ENCODE measurements at places on chromosomes 7 and 10.

DNA sequence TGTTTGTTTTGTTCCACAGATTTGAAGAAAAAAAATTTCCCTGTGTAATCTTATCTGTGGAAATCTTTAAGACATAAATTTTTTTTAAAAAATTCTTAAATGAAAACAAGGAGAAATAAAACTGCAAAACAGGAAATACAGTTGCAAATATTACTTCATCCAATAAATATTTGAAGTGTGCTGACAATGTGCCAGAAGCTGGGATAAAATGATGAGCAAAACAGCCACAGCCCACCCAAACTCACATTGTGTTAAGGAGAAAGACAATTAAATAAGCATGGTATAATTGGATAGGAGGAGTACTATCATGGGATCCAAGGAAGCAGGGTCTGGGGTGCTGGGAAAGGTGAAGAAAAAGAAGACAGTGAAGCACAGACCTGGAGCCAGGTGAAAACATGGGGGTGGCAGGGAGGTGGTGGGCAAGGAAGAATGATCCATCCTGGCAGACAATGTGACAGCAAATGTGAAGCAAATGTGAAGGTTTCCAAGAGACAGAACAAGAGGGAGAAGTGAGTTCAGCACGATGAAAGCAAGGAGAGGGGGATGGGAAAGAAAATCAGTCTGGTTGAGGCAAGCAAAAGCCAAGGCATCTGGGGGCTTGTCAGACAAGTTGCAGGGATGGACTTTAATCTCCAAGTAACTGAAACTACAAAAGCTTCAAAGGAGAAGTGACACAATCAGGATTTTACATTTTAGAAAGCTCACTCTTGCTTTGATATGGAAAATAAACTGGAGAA lies 135.9 kb downstream of the HIBADH start:
- DNase-seq = no peak

GRCh38 chr10:95401704-95402469 lies 111.1 kb upstream of the PDLIM1 start:
- no peak for DNase-seq

DNA sequence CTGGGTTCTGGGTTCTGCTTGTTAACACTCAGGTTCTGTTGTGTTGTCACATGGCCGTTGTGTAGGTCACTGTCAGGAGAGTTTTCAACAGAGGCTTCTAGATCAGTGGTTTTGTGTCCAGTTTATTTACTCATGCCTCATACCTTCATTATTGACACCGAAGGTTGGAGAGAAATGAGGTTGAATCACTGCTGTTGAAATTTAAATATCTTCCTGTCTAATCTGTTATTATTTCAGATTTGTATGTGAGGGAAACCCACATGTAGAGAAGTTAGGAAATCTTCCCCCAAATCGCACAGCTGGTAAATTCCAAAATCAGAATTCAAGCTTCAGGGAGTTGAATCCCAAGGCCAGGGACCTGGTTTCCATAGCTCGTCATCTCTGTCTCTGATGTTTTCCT lies 28.3 kb upstream of the KLF6 start:
- no peak for DNase-seq

DNA sequence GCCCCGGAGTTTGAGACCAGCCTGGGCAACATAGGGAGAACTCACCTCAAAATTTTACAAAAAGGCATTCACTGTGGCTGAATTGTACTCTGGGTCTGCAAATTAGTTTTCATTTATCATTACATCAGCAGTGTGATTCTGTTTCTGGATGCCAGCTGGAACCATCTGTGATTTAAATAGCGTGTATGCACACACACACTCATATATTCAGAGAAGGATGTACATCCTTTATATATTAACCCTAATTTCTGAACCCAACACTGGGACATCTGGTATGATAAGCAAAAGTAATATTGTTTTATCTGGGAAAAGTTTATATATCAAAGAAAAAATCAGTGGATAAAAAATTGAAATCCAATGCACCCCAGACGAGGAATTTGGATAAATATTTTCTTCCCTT lies 33.8 kb upstream of the LYZL1 start:
- DNase-seq = no peak

DNA sequence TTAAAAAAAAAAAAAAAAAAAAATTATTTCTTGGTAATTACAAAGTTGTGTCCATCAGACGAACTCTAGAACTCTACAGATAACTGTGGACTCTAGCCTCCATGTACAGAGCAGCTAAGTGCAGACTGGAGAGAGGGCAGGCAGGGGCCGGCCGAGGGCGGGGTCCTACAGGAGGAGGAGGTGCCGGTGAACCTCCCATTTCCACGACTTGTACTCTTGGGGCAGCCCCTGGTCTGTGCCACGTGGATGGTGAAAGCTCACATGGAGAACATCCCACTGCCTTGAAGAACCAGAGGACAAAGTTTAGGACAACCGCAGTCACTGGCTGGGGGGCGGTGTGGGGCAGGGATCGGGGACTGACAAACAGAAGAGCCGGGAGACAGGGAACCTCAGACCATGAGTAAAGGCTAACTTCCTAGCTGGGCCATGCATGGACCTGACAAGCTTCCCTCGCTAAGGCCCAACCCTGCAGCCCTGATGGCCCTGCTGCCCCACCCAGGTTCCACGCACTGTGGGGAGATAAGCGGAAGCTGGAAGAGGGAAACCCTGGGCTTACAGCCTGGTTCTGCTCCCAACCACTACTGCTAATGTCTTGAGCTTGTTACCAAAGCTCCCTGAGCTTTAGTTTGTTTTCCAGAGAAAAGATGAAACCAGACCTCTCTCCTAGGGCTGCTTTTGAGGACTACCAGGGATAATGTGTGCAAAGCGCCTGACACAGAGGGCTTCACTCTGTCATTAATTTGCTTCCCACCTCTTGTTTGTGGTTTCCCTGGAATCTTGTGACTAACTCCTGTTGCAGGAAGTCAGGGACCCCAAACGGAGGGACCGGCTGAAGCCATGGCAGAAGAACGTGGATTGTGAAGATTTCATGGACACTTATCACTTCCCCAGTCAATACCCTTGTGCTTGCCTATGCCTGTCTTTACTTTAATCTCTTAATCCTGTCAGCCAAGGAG lies 16.1 kb upstream of the SEC61G start:
- DNase-seq = no peak

GRCh38 chr7:141381794-141382427 lies 169.3 kb upstream of the AGK start:
- DNase-seq = no peak

GRCh38 chr10:92267343-92267742 lies 23.5 kb downstream of the CPEB3 start:
- DNase-seq = no peak

GRCh38 chr7:41870461-41871138 lies 167.7 kb upstream of the INHBA start:
- DNase-seq = no peak

DNA sequence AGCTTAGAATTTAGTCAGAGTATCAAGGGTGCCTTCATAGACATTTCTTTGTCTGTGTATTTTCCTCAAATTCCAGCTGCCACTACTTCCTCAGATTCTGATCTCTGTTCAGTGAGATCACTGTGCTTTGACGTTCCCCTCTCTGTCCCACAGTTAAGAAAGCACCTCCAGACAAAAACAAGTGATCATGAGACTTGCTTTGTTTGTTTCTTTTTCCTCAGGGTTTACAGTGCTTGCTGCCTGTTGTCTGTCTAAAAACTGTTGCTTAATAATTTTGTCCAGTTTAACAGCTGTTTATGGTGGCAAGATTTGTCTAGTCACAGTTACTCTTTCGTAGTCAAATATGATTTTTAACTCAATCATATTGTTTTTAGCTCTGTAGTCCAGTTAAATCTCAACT lies 29.1 kb downstream of the TRUB1 start:
- DNase-seq = no peak

DNA sequence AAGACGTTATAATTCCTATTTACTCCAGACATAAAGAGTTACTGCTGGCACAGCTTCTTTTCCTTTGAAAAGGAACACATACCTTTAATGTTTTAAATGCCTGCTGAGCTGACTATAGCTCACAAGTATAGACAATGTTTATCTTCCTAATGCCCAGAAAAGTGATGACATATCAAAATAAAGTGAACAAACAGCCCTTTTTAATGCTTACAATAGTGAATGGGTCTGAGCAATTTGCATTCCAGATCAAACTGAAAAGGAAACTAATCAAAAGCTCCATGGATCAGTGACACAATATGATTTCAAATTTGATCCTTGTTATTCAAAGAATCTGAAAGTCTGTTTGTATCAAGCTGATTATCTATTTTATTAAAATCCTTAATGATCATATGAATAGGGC lies 233.6 kb upstream of the SEMA3E start:
- DNase-seq = no peak

DNA sequence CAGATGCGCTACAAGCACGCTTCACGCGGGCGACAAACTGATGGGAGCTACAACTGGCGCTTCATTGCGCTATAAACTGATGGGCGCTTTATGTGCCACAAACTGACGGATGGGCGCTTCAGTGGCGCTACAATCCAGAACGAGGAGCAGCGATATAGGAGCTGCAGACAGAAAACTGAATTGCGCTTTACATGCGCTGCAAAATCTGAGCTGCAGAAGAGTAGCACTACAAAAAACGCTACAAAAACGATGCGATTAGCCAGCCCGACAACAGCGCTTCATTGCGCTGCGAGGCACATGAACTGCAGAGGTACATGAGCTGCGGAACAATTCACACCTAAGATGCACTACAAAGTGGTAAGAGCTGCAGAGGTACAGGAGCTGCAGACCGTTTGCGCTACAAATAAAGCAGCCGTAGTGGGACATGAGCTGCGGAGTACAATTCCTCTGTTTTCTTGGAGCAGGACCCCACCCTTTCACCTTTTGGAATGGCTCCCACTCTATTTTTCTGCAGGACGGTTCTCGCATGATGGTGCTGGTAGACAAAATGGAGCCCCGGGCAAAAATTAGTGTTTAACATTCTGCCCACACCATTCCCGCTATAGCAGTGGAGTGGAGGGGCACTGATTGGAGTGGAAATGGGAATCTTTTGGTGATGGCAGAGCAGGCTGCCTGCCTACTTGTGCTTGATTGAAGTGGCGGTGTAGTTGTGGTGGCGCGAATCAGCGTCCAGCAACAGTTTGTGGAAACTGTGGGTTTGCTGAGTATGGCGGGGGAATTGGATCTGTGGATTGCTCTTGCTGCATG lies 1.2 kb upstream of the SGCE start:
- peak; percentile 1 for DNase-seq

- no peak for DNase-seq
Observed at GRCh38 chr7:7944619-7945282, 23.8 kb upstream of the GLCCI1 start.

GRCh38 chr10:131391936-131392335 lies 80.4 kb upstream of the TCERG1L start:
- no peak for DNase-seq

DNA sequence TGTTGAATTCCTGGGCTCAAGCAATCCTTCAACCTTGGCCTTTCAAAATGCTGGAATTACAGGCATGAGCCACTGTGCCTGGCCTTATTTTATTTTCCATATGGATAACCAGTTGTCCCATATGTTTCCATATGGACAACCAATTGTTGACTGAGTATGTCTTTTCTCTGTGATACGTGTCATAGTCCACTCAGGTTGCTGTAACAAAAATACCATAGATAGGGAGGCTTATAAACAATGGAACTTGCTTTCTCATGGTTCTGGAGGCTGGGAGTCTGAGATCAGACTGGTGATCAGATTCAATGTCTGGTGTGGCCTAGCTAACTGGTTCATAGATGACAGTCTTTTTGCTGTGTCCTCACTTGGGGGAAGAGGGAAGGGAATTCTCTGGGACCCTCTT lies 19.4 kb downstream of the AHCYL2 start:
- DNase-seq = no peak

- no peak for DNase-seq
Observed at GRCh38 chr10:983971-984655, 4.1 kb upstream of the GTPBP4 start.

- DNase-seq = no peak
Observed at GRCh38 chr7:124155432-124156022, 122.7 kb upstream of the TMEM229A start.

DNA sequence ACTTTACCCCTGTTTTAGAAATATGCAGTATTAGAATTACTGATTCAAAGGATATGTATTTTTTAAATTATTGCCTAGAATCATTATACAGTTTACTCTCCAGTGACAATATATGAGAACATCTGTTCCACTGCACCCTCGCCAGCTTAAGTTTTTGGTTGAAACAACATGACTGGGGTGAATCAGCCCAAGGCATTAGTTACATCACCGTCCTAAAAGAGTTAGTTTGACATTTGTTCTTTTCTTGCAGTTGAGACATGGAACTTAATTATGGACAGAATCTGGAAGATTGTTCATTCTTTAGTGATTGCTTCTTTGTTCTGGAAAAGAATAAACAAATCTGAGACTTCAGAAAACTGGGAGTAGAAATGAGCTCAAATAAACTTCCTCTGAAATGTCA lies 167.3 kb upstream of the DKK1 start:
- DNase-seq = no peak

- DNase-seq = no peak
Observed at GRCh38 chr10:132253092-132253687, 54.6 kb downstream of the STK32C start.

GRCh38 chr10:82162549-82163195 lies 287.7 kb downstream of the NRG3 start:
- no peak for DNase-seq

DNA sequence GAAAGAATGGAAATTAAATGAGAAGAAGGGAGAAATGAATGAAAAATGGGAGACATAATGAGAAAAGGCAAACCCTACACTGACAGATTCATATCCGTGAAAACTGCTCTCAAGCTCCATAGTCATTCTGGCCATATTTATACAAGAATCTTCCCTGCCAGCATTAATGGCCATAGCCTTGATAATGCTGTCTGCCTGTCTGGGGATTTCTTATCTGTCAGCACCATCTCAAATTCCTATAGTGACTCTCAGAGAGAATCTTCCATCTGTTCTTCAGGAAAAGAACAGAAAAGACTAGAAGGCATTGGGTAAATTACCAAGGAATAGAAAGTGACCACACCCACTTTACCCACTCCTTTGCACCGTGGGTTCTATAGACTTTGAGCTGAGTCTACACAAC lies 295.9 kb downstream of the PLXNA4 start:
- DNase-seq = no peak

DNA sequence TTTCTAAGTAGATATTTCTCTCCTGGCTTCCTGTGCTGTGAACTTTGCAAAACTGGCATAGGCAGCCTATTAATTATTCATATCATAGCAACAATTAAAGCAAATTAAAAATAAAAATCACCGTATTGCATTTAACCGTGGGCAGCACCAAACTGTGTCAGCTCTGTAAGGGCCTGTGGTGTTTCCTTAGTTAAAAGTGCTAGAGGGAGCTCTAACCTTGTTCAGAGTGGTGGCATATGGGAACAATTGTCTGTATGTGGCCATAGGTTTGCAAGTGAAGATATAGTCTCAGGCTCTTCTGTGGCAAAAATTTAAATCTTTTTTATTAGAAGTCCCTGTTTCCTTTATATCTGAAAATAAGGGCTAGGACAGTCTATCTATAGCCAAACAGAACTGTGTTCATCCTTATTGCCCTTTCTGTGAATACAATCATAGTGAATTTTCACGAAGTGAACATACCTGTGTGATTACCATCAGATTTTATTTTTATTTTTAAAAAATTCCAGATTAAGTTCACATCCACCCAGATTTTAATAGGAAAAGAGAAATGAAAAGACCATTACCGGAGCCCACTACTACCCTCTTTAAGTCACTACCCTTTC lies 92.6 kb downstream of the POLL start:
- no peak for DNase-seq

GRCh38 chr10:7185367-7185690 lies 225.5 kb downstream of the SFMBT2 start:
- no peak for DNase-seq
